Right atrium auricular region (tissue), 2 donors: ENCODE measurements at places on chromosomes 11 and 22. TPM values are rescaled to one million over a fixed set of nuclear protein-coding genes. Genes with fewer than 3 reads are reported as not detected.

DNA sequence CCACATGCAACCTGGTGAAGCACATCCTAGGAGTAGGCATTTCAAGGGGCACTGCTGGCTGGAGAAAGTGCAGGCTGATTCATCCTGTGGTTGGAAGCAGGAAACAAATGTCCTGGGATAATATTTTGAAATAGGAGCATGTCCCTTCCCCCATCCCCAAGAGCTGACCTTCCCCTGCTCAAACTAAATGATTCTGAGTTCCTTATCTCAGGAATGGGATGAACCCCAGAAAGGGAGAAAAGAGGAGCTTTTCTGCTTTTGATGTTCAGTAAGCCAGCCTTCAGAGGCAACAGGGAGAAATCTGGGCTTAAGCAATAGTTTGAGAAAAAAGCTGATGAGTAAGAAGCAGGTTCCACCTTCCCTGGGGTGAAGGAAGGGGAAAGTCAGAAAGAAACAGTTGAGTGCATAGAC lies 19.5 kb upstream of the SPON1 start:
- no peaks in the 10 kb centered on the region for H3K36me3 ChIP-seq
- H3K27me3 ChIP-seq: no peaks in the 10 kb centered on the region
- no peaks in the 10 kb centered on the region for H3K4me1 ChIP-seq
- H3K27ac ChIP-seq: no peak overlapping the region

The PRAME gene
- not detected for total RNA-seq

DNA sequence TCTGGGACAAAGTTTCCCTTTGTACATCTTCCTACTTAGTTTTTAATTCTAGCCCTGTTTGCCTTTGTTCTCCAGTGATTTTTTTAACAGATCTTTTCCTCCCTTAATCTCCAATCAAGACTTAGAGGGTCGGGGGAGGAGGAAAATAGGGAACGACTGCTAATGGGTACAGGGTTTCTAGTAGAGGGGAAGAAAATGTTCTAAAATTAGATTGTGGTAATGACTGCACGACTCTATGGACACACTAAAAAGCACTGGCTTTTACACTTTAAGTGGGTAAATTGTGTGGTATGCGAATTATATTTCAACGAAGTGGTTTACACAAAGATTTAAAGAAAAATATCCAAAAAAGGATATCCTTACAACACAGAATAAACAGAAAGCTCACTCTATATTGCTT lies 110.0 kb upstream of the SPON1 start:
- DNase-seq: no peak
- no peaks in the 10 kb centered on the region for H3K27me3 ChIP-seq
- no peak overlapping the region for H3K4me3 ChIP-seq
- no peaks in the 10 kb centered on the region for H3K36me3 ChIP-seq

DNA sequence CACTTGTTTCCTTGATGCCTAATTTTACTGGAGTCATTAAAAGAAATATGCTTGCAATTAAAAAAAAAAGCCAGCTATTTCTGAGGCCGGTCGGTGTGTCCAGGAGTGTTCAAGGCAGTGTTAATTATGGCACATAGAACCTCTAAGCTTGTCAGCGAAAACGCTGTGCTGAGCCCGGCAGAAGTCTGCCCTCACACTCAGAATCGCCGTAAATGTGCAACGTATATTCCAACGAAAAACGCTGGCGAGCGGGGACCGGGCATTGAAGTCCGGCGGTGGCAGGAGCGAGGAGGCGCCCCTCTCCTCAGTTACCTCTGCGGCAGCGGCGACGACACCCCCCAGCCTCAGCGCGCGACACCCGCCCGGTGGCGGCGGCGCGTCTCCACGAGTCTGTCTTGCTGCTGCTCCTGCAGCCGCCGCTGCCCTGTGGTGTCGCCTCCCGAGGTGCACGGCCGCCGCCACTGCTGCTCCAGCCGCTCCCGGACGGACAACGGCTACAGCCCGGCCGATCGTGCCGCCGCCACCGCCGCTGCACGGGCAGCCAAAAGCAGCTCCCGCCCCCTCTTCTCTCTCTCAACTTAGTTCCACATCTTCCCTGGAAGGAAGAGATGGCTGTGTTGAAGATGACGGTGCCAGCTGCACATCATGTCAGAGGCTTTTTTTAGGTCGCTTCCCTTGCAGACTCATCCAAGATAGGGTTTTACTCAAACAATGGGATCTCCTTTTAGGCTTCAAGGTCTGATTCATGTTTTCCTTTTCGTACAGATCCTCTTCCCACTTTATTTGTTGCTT lies 56.0 kb downstream of the JAM3 start:
- H3K27me3 ChIP-seq: no peaks in the 10 kb centered on the region
- H3K36me3 ChIP-seq: no peaks in the 10 kb centered on the region
- DNase-seq: peak; percentile 63
- peak overlapping the region; percentile 37 for H3K4me3 ChIP-seq

The CLDN5 gene
- total RNA-seq: 44.3 TPM

- H3K36me3 ChIP-seq: no peaks in the 10 kb centered on the region
- no peaks in the 10 kb centered on the region for H3K27me3 ChIP-seq
- no peak overlapping the region for H3K4me3 ChIP-seq
- H3K4me1 ChIP-seq: no peaks in the 10 kb centered on the region
- no peak overlapping the region for H3K27ac ChIP-seq
- DNase-seq: no peak
Observed at GRCh38 chr11:121412711-121413415, 39.3 kb upstream of the SORL1 start.
